Nephron progenitor cell (in vitro differentiated cells): ENCODE measurements at places on chromosomes 4 and X.

- H3K27me3 ChIP-seq = peaks cover 3% of the 10 kb centered on the region
- H3K27ac ChIP-seq = no peak overlapping the region
These were observed 2.2 kb downstream of the PLXNA3 start for GRCh38 chrX:154460326-154460725.

GRCh38 chr4:185708348-185708747, 103.6 kb downstream of the SORBS2 start:
- no peak overlapping the region for H3K4me3 ChIP-seq
- peaks cover 5% of the 10 kb centered on the region for H3K36me3 ChIP-seq
- H3K27ac ChIP-seq = no peak overlapping the region
- H3K27me3 ChIP-seq = no peaks in the 10 kb centered on the region
- H3K4me1 ChIP-seq = peaks cover 16% of the 10 kb centered on the region

DNA sequence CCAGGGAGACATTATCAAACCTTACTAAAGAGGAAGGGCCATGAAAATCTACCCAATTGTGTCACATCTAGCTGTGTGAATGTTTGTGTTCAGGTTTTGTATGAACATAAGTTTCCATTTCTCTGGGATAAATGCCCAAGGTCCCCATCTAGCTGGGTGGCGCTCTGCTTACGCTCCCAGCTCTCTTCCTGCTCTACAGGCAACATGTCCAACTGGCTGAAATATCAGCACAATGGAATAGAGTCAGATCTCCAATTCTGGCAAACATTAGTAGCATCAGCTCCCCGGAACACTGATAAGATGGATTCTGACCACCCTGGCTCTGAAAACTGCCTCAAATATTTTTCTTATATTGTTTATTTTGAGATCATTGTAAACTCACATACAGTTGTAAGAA, 74.8 kb downstream of the IRF2 start:
- no peak overlapping the region for H3K27ac ChIP-seq
- peaks cover 64% of the 10 kb centered on the region for H3K36me3 ChIP-seq
- peaks cover 25% of the 10 kb centered on the region for H3K4me1 ChIP-seq
- no peak for DNase-seq
- no peak overlapping the region for H3K4me3 ChIP-seq

GRCh38 chrX:128518508-128518907, 466.3 kb upstream of the ACTRT1 start:
- no peak overlapping the region for H3K4me3 ChIP-seq
- DNase-seq = no peak
- H3K4me1 ChIP-seq = no peaks in the 10 kb centered on the region
- no peaks in the 10 kb centered on the region for H3K27me3 ChIP-seq
- no peaks in the 10 kb centered on the region for H3K36me3 ChIP-seq

DNA sequence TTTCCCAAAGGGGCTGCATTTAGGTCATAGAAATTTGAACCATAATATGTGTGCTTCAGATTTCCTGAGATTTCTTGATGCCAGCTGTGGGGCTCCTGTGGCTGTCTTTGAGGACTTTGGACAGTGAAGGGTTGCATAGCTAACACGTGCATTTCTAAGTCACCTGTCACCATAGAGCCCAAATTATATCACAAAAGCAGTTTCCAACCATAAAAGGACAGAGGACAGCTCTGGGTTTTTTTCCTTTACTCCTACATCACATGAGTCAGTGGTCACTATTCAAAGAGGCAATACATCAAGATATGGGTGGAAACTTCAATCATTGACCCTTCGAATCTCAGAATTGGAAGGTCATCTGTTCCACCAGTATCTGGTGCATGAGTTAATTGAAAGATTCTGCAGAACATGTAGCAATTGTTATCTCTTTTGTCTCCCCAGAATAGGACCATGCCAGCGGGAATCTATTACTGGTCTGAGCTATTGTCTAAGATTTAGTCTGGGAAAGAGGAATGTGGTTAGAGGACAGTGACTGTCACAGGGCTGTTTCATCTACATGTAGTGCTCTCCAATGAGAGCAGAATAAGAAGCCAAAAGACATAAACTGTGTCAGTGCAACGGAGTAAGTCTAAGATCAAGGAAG, 133.5 kb downstream of the AASDH start:
- H3K27me3 ChIP-seq = no peaks in the 10 kb centered on the region
- no peak overlapping the region for H3K4me3 ChIP-seq
- H3K27ac ChIP-seq = peak overlapping the region; percentile 5
- peaks cover 8% of the 10 kb centered on the region for H3K4me1 ChIP-seq
- DNase-seq = no peak
